ENCODE measurements at places on chromosomes 2 and 18. TPM values are rescaled to one million over a fixed set of nuclear protein-coding genes. Genes with fewer than 3 reads are reported as not detected.

Gene GALR1
- not detected for total RNA-seq

Gene ALPG
- total RNA-seq = not detected

Gene CNGA3
- not detected for total RNA-seq

Gene ASB18
- not detected for total RNA-seq

Gene RPL31
- 1,828 TPM for total RNA-seq

DNA sequence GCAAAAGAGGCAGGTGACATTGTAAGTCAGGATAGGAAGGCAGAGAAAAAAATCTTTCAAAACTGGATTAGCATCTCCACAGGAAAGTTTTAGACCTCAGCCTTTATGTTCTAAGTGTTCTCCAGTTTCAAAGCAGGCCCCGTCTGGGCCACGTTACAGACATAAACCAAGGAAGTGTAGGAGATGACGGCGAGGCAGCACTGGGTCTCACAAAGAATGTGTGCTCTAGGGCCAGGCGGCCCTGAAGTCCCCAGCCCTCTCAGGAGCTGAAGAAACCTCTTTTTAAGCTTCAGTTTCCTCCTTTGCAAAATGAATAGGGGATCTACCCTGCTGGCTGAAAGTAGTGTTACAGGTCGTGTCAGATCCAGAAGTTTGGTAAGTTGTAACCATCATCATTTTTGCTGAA lies 81.7 kb downstream of the SPRED2 start:
- no peak for DNase-seq

DNA sequence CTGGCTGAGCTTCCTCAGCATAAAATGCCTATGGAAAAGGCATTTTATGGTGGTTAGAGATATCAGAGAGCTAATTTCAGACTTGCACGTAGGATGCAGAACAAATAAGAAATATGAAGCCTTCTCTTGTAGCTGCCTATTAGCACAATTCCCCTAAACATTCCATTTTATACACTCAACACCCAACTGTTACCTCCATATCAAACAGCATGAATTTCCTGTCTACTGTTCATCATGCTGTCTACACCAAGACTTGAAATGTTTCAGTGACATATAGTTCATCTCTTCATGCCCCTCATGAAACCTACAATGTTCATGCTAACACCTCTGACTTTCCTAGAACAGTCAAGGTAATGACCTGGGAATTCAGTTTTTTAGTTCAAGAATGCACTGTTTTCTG lies 249.9 kb downstream of the PIEZO2 start:
- DNase-seq = no peak

GRCh38 chr2:127508631-127509034 lies 17.7 kb downstream of the IWS1 start:
- no peak for DNase-seq

DNA sequence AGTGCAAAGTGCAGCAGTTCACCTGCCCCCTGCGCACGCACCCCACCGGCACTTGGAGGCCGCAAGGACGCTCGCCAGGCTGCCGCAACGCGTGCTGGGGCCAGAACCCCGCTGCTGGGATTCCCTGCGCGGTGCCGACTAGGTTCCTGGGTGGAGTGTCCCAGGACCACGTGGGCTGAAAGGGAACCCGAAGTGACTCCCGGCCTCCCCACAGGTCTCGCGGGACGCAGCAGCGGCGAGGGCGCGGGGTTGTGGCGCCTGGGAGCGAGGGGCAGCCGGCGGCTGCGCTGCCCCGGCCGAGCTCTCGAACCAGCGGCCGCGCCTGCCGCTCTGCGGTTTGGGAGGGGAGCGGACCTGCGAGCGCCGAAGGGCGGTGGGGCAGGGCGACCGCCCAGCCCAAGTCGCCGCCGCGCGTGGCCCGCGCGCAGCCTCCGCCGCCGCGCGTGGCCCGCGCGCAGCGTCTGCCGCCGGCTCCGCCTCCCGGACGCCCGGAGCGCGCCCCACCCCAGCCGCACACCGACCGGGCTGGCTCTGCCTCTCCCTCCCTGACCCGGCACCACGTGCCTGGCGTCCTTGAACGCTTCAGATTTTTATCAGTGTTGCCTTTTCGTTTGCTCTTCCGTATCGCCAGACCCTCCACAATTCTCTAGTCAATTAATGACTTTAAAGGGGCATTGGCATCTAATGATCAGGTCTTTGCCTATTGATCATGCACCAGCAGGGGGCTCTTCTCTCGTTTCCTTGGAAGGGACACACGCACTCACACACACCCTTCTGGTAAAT lies at the start of gene FTCDNL1:
TSS of gene FTCDNL1 (minus strand) at position 475 of the 783 bp plus-strand sequence. CDS start 2,230 bp downstream, outside the sequence.
- DNase-seq = peak; percentile 59

DNA sequence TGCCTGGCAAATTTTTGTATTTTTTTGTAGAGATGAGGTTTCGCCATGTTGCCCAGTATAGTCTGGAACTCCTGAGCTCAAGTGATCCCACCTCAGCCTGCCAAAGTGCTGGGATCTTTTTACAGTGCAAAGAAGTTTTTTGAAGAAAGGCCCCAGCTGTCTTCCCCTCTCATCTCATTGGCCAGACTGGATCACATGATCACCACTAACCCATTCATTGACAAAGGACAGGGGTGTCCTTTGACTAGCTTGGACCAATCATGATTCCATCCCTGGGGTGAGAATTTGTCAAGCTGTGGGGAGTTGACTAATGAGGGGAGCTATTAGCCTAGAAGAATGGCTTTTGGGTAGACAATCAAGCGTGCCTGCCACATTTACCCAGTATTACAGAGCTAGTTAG lies 232.9 kb upstream of the TANK start:
- DNase-seq = no peak

GRCh38 chr18:12857215-12857905 lies 26.7 kb downstream of the PTPN2 start:
- DNase-seq = no peak

DNA sequence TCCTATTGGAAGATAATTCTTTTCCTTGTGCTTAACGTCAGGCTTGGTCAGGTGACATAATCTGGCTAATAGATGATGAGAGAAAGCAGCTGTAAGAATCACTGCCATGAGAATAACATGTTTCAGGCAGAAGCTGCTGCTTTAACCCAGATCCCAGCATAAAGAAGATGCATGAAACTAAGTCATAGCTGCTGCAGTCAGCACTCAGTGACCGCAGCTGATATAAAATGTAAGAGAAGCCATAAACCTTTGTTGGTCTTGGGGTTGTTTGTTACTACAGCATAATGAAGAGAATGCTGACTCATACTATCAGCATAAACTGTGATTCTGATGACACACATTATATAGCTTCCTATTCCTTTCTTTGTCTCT lies 274.3 kb upstream of the TRIB2 start:
- no peak for DNase-seq

DNA sequence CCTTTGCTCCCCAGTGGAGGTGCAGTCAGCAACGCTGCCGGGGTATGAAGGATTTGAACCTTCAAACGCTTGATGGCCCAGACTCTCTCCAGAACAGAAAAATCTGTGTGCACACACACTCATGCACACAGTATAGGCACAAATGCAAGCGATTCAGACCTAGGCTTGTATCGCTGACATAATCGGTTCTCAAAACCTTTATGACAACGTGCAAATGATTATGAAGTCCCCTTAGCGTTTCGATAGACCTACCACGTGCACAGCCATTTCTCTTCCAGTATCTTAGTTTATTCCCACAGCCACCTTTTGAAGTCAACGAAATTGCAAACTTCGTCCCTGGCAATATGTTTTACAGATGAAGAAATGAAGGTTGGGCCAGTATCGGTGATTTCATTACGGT lies 138.9 kb upstream of the MYCN start:
- DNase-seq = no peak

DNA sequence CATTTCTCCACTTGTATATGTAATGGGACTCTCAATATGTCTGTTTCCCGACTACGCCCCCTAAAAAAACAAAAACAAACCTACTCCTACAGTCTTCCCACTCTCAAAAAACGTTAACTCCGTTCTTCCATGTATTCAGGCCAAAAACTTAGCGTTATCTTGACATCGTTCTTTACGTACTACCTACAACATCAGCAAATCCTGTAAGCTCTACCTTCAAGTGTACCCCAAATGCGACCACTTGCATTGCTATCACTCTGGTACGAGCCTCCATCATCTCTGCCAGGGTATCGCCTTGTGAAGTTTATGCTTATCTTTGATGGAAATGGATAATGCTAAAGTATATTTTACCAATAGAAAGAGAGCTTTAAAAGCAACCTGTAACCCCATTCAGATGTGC lies 479 bp downstream of the GPATCH11 start:
- DNase-seq = no peak

- DNase-seq = no peak
These were observed 292.9 kb upstream of the TMEFF2 start for GRCh38 chr2:192487636-192488035.

DNA sequence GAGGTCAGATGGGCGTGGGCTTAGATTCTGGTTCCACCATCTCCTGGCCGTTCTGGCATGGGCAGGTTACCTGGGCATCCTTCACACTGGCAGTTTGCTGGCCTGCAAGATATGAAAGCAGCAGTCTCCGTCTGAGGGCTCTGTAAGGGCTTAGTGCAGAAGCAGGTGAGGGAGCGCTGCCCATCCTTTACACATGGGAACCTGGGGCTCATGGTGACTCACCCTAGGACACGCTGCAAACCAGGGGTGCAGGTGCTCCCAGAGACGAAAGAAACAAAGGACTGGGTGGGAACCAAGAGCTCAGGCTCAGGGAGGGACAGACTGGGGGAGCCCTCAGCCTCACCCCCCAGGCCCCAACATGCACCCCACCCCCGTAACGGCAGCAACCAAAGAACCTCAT lies 10.7 kb upstream of the ID2 start:
- DNase-seq = no peak

DNA sequence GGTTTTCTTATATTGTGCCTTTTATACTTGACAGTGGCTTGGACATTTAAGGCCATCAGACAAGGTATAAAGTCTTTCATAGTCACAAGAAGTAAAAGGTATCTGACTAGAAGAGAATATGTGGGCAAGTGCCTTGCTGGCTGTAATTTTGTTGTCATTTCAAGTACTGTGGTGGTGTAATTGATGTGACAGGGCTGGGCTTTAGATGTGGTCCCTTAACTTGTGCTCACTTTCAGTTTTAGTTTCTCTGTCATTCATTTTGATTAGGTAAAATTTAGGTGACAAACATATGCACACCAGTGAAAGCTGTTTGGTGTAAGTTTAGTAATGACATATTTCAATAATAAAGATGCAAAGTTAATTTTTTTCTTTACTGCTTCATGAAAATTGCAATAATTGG lies 31.2 kb upstream of the TBR1 start:
- DNase-seq = no peak

- DNase-seq = no peak
These were observed 4.4 kb upstream of the SMAD7 start for GRCh38 chr18:48954886-48955819.

DNA sequence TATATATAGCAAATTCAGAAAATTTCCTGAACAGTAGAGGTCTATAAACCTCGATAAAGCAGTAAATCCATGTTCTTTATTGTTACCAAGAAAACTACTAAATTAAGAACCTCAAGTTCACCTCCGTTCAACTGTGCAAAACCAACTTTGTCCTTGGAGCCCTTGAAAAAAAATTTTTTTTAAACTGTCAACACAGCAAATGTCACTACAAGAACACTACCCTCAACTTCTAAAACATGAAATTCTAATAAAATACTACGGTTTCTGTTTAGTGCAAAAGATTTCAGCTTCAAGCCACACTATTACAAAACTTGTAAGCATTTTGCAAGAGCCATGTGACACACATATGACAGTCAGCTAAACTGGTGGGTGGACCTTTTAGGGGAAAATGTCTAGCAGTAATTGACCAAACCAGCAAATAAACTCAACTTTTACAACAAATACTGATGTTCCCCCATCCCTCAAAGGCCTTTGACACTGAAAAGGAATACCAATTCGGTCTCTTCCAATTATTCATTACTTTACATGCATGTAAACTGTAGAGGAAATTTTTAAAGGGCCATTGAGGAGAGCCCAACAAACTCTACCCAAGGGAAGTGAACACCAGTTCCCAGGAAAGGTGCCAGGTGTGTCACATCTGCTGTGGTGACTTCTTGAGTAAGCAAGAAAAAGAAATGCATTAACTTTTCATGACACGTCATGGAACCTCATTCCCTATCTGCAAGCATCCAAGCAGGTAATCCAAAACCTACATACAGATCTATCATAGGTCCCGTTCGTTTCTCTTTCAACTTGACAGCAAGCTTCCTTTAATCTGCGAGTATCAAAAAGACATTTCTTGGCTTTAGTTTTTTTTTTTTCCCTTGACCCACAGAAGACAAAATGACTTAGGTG lies 1.4 kb downstream of the RAB1A start:
- DNase-seq = no peak

DNA sequence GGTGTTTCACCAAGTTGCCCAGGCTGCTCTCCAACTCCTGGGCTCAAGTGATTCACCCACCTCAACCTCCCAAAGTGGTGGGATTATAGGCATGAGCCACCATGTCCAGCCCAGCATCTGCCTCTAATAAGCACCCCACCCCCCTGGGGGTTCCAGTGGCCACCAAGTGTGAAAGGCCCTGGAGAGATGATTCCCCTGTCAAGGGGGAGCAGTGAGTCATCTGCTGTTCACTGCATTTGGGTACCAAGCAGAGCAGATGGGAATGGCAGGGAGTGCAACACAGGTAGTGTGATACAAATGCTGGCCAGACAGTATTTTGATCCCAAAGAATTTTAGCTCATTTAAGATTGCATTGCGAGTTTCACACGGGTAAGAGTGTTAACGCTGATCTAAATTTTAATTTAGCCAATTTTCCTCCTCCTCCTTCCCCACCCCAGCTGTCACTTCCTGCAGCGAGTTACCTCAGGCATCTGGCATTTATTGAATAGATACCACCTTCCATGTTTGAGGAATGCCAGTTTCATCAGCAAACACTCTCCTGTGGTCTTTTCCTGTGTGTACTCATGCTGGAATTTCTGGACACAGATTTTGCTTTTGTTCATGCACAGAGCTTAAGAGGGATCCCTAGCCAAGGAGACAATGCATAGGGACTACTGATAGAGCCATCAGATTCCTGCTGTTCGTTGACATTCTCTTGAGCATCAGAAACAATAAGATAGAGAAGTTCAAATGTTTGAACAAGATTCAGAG lies 32.4 kb upstream of the NCK2 start:
- DNase-seq = no peak

- no peak for DNase-seq
These were observed 14.1 kb downstream of the LTBP1 start for GRCh38 chr2:32960647-32961403.

Measured in activated B cell treated with CpG ODN at 0.5 μM for 24 hours (primary cell).